ENCODE measurements at places on chromosomes 6 and 20.

GRCh38 chr6:3773678-3774298, 22.3 kb upstream of the PXDC1 start:
- no peak for DNase-seq

DNA sequence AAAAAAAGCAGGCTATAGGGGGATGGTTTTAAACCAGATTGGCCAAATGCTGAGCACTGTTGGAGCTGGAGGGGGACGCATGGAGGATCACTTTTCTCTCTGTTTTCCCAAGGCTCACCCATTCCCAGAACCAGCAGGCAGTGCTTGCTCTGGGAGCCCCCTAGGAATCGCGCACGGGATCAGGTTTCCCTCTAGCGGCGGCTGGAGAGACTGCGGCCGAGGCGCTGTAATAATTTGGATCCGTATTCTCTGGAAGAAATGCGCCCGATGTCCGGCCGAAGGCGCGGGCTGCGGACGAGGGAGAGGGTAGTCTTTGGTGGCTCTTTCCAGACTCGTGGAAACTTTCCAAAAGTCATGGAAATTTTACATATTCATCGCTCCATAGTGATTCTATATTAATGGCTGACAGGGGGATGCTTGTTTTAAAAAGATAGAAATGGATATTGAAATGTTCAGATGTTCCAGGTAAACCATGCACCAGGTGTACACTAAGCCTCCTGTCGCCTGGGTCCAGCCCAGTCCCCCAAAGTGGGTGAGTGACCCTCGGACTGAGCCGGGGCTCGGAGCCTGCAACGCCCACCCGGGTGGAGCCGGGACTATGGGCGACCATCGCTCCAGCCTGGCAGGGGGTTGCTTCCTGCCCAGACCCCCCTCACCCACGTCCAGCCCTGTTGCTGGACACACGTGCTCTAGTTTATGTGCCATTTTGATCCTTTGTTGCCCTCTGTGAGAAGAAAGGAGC, 78.7 kb upstream of the PHACTR3 start:
- no peak for DNase-seq

DNA sequence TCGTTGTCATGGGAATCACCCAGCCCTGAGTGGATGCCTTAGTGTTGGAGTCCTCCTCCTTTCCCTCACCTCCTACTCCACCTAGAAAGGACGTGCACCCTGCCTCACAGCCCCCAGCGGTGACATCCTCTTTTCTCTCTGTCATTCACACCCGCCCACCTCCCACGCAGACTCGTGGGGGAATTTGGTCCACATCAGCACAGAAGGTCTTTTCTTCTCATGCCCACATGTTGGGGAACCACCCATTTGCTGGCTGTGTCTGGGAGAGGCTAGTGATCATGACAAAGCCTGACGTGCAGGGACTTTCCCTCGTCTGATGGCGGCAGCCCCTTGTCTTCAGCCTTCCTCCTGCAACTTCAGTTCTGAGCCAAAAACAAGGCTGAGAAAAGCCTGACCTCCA, 96.0 kb upstream of the CNKSR3 start:
- peak; percentile 30 for DNase-seq

DNA sequence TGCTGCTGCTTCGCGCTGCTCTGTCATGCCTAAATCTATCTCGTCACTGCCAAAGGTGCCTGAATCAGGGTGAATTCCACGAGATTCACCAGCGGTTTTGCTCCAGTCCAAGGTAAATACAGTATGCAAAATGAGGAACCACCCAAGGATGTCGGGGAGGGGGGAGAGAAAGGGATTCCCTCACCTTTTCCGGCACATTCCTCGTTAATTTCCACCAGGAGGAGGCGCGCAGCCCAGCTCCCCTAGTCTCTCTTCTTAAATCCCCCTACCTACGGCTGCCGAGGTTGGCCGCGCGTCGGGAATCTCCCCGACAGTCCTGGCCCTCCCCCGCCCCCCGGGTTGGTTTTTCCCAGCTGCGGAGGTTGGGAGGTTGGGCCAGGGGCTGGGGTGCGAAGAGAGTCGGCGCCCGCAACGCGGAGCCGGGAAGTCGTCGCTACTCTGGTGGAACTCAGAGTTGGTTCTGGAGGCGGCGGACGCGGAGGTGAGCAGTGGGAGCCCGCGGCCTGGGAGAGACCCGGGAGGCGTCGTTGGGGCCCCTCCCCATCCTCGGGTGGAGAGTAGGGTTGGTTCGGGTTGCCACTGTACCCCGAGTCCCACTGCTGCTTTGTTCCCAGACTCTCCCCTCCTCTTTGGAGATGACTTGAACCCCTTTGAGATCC, at the start of gene TPBG:
TSS of gene TPBG (plus strand) at position 390 of the 659 bp plus-strand sequence. CDS start 1,145 bp downstream, outside the sequence.
- DNase-seq = peak; percentile 50

GRCh38 chr6:20033697-20034407, 178.4 kb downstream of the MBOAT1 start:
- DNase-seq = no peak

DNA sequence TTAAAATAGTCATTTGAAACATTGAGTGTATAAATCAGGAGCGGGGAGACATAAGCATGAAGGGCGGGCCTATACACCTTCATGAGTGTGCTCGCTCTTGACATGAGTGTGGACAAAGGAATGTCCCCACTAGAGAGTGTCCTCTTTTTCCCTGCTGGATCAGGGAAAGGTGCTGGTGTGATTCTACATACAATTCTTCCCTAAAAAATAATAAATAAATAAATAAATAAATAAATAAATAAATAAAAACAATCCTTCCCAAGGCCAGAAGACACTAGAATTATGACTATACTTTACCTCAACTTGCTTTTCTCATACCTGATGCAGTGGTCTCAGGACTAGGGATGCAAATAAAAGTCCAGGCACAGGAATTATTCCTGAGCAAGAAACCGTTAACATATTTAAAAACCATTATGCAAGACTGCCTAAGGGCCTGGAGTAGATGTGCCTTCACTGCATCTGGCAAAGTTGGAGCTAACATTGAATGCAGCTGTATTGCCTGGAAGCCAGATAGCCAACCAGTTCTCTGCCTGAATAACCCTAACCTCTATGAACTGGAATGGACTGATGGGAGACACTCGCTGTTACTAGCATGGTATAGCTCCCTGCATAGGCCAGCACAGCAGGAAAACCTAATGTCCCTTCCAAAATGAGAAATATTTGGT, 37.5 kb upstream of the MICB start:
- no peak for DNase-seq

DNA sequence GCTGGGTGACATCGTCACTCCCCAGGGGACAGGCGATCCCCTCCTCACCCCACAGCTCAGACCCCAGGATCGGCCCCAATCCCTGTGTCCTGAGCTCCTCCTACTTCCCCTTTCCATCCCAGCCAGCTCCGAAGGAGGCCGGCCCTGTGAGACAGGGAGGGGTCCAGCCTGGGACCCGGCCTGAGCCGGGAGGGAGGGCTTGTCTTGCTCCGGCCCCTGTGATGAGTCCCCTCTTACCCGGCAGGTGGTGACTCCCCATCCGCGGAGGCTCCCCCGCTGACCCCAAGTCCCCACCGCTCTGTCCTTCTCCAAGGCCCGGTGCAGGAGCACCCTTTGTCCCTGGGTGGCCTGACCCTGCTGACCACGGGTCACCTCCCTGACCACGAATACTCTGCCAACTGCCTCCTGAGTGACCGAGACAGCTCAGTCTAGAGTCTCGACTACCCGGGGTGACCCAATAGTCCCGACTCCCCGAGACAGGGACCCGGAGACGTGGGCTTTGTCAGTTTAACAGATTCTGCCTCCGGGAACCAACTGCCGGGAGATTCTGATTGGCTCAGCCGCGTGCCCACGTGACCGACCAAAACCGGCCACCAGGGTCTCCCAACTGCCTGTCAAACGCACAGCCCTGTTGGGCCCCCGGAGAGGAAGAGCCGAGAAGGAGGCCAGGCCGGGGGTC, 187.4 kb upstream of the PROKR2 start:
- DNase-seq = no peak

GRCh38 chr6:11675601-11676000, 103.0 kb downstream of the ADTRP start:
- no peak for DNase-seq

Data from CD4-positive, alpha-beta T cell (primary cell).